ENCODE measurements at places on chromosomes 16 and 17.
A peak's percentile ranks its signal among the peaks of the same experiment; 100 is the strongest.

DNA sequence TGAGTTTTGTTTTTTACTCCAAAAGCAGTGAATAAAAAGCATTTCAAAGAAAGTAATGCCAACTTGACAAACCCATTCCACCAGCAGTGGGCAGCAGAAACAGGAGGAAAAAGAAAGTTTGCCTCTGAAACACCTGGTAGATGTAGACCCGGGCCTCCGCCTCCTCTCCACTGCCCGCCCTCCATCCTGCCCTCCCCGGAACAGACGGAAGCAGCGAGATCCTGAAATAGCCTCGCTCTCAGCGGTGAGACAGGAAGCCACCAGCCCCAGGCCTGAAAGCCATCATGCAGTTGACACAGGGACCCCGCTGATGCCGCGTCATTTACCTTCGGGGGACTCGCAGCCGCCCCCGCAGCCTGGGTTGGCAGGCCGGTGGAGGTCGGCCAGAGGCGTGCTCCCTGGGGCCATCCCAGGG is 67.8 kb downstream of the C16orf78 start:
- no peak for DNase-seq

- DNase-seq, result no peak
Observed at GRCh38 chr16:25151996-25152395, 40.5 kb downstream of the LCMT1 start.

DNA sequence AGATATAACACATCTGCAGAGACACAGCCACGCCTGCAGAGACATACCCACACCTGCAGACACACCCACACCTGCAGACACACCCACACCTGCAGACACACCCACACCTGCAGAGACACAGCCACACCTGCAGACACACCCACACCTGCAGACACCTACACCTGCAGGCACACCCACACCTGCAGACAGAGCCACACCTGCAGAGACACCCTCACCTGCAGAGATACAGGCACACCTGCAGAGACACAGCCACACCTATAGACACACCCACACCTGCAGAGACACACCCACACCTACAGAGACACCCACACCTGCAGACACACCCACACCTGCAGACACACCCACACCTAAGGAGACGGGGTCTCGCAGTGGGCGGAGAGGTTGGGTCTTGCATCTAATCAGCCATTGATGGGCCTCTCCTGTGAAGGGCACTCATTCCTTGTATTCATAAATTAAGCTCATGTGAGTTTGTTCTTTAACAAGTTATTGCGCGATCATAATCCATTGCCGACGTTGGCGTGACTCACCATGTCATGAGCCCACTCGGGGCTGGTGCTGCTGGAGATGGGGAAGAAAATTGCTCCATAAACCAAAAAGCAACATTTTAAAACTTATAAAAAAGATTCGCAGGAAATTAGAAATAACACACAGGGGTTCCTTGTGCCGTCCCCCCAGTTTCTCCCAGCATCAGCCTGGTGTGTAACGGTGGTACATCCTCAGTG is 28.9 kb upstream of the CDH15 start:
- DNase-seq, result no peak

GRCh38 chr16:727291-727977 is 528 bp downstream of the HAGHL start:
- no peak for DNase-seq

- peak; percentile 47 for DNase-seq
Observed at GRCh38 chr17:64063766-64064224, 43.4 kb upstream of the ICAM2 start.

DNA sequence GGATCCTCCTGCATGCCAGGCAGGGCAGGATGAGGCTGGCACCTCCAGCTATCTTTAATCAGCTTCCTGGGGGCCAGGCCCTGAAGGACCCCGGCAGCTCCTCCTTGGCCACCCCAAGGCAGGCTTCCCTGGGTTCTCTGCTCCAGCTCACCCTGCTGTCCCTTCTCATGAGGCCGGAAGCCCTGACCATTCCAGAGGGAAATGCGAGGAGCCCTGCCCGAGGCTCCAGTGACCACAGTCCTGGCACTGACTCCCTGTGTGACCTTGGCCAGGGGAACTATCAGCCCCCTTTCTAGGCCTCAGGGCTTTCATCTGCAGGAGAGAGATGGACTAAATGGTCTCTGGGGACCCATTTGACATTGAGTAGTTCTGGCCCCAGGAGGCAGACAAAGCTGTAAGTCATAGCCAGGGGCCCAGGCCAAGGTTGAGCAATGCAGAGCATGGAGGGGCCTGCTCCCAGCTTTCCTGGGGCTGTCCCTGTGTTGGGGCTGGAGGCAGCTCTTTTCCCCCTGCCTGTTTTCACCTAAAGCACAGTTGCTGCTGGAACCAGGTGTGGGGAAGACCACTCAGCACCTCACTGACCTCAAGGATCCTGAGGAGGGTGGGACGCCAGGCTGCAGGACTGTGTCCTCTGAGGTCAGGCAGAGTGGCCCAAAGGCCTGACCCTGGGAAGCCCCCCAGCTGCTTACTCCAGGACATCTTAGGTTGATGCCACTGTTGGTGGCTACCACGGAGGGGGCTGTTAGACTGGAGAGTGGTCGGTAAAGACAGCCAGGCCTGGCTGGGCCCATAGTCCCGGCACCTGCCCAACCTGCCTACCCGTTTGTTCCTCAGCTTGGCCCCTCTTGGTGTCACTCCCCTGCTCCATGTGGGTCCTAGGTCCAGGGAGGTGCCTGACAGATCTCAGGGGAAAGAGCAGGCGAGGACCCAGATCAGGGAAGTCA is 8.1 kb downstream of the KCNH6 start:
- no peak for DNase-seq

DNA sequence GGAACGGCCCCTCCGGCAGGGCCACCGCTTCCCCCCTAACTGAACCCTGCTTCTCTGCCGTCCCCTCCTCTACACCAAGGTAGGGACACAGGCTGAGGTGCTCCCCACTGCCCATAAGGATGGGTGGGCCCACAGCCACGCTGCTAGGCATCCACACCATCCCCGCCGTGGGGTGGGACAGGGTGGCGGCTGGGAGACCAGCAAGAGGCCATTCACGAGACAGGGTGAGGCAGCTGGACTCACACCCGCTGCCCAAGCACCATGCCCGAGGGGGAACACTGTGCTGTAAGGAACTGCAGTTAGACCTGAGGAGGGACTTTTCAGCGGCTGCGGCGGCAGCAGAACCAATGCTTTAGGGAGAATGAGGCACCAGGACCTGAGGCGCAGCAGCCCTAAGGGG is 47.5 kb upstream of the RRN3 start:
- DNase-seq, result no peak

- DNase-seq, result no peak
Observed at GRCh38 chr17:77604973-77605313, 353.6 kb upstream of the TNRC6C start.

DNA sequence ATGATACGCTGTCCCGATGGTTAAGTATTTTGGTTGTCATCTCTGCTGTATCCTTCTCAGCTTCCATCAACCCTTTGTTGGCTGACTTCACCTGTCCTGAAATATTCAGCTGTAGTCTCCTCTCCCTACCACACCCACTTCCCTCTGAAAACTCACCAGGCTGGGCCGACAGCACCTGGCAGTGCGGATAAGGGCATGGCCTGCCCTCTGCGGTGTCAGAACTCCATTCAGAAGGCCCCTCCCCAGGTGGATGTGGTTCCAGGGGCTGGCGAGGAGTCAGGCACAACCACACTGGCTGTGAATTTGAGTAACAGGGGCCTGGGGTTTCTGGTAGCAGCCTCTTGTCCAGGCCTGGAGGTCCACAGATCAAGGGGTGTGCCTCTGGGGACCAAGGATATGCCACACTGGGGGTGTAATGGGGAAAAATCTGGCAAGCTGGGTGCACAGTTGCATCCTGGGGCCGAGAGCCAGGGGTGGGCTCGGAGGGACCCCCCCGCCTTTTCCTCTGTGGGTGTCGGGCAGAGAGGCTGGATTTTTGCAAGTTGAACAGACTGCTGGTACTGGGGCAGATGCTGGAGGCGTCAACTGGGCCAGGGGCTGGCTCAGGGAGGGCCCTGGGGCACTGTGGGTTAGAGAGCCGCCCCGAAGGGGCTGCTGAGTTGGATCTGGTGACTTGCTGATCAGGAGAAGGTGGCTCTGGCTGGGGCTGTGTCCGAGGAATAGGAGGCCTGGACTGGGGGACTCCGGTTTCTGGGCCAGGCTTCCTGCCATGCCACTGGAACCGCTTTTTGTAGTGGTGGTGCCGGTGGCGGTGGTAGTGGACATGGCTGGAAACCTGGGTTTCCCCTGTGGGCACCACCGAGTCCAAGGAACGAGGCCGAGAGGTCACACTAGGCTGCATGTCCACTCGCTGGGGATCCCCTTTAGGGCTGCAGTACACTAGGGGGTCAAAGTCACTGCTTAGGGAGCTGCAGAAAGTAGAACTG is 5.6 kb upstream of the SUPT4H1 start:
- no peak for DNase-seq

DNA sequence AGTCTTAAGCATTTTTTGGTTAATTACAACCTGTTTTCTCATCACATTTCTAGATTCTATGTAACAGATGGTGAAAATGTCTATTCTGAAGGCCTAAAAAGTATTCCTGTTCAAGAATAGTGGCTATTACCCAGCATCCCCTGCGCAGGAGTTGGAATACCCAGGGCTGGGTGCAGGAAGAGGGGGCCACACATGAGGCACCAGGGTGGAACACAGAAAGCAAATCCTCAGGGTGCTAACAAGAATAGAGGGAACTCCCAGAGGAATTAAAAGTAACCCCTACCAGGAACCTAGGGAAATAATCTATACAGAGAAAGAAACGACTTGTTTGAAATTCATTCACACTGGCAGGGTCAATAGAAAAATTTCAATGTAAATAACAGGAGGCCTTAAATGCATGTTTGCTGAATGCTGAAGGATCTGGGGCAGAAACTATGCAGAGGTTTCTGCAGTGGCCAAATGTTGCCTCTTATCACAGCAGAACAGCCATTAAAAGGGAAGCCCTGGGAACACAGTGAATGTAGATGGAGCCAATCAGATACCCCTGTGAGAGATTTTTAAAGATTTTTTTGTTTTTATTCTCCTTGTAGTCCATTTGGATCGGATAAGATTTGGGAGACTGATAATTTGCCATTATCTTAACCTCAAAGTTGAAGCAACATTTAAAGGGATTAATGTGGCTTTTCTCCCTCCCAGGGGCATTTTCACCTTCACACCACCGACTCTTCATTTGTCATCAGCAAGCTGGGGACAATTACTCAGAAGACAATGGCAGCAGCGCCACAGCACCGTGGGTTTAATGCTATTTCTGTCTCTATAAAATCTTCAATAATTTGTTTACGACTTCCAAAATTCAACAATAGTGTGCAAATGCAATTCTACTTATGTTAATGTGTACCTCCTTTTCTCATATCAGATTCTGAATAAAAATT is 196.0 kb upstream of the PSMD7 start:
- DNase-seq, result no peak

DNA sequence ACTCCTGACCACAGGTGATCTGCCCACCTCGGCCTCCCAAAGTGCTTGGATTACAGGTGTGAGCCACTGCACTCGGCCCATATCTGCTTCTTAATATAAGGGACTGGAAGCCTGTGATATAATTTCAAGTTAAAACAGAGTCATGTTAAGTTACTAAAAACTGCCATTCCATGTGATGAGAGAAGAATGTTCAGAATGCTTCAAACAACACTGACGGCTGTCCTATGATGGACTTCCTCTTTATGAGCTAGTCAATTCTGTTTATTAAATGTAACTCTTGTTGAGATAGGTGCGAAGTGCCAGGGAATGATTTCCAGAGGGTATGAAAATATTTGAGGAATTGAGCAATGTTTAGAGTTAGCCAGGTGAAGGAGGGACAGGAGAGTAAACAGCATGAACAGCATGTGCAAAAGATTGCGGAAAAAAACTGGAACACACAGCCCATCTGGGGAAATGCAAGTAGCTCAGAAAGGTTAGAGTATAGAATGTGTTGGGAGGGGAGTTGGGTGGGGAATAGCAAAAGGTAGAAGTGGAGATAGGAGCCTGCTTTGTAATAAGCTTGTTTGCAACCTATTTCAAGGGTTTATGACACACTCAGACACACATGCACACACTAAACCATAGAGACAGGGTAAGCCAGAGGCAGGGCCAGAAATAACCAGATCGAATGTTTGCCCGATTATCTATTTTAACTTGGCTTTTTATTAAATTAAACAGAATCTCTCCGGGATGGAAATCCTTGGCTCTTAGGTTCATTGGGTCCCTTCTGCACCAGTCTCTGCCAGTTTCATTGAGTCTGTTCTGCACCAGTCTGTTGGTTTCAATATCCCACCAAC is 135.6 kb upstream of the COX10 start:
- DNase-seq, result no peak

GRCh38 chr17:18258356-18259038 is at the start of gene FLII:
FLII (minus strand) TSS chr17:18258738; CDS start chr17:18258690, 48 bp downstream.
- no peak for DNase-seq

DNA sequence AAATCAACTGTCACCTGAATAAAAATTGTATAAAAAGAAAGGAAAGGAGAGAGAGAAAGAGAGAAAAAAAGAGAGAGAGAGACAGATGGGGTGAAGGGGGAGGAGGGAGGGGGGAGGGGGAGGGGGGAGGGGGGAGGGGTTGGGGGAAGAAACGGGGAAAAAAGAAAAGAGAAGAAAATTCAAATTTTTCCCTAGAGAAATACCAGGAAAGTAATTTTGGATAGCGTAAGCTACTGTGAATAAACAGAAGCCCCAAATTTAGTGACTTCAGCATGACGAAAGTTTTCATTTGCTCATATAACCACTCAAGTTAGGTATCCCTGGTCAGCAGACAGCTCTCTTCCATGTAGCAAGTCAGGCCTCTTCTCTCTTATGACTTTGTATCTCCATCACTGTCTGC is 289.4 kb upstream of the MYOCD start:
- DNase-seq, result no peak

DNA sequence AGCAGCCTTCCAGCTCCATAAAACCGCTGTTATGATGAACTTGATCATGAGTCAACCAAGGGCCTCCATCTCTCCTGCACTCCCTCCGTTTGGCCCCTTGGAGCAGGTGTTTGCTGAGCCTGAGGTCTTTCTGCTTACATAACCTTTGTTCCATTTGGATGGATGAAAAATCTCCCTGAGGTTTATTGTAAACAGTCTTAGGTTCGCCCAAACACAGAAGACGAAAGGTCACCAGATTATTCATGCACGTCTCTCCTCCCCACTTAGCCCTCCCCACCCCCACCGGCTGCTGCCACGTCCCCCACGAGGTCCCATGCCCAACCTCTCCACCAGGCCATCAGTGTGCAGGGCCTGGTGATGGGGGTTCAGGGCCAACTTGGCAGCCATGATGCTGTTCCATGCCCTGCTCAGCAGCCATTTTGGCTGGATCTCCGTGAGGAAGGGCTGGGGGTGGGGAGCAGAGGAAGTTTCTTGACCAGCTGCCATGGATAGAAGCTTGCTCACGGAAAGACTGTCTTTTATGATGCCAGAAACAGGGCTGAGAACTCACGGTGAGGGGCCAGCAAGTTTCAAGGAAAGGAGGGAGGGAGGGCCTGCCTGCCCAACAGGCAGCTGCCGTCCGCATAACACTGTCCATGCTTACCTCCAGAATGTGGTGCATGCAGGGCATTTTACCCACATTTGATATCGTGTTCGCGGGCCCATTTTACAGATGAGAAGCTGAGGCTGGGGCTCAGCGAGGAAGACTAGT is 47.8 kb upstream of the FOXF1 start:
- DNase-seq, result no peak

- no peak for DNase-seq
Observed at GRCh38 chr16:85917959-85918358, 19.0 kb downstream of the IRF8 start.

GRCh38 chr17:29664743-29665480 is 42.2 kb upstream of the CORO6 start:
- no peak for DNase-seq

GRCh38 chr16:15031586-15031985 is 24.3 kb downstream of the NTAN1 start:
- DNase-seq, result no peak

GRCh38 chr17:78559749-78560368 is 17.3 kb downstream of the DNAH17 start:
- DNase-seq, result no peak
